ENCODE measurements at places on chromosomes 7 and 10.
A peak's percentile ranks its signal among the peaks of the same experiment; 100 is the strongest.

DNA sequence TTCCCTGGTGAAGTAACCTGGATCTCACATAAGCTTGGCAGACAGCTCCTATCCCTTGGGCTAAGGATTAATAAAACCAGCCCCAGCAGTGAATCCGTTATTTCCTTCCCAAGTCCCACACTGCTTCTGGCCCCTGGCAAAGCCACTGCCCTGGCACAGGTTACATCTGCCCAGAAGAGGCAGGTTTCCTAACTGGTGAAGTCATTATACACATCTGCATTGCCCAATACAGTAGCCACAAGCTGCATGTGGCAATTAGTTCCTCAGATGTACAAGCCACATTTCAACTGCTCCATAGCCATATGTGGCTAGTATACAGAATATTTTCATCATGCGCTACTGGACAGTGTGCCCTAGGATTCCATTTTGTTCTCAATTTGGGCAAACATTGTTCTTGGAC, 273.0 kb downstream of the GRM8 start:
- DNase-seq: no peak

DNA sequence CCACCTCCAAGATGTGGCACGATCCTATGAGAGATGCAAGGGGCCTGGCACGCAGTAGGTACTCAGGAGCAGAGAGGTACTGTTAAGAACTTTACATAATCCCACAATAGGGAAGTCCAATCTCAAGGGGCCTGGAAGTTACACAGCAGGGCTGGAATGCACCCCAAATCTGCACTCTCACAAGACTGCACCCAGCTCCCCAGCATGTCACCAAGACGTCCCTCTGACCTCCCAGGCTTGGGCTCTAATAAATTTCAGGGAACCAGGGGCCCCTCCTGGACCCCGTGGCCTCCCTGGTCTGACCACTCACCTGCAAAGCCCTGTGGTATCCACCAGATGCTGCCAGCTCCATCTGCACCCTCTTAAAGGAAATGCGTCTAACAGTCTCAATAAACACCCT, 94.9 kb downstream of the OAT start:
- DNase-seq: no peak

DNA sequence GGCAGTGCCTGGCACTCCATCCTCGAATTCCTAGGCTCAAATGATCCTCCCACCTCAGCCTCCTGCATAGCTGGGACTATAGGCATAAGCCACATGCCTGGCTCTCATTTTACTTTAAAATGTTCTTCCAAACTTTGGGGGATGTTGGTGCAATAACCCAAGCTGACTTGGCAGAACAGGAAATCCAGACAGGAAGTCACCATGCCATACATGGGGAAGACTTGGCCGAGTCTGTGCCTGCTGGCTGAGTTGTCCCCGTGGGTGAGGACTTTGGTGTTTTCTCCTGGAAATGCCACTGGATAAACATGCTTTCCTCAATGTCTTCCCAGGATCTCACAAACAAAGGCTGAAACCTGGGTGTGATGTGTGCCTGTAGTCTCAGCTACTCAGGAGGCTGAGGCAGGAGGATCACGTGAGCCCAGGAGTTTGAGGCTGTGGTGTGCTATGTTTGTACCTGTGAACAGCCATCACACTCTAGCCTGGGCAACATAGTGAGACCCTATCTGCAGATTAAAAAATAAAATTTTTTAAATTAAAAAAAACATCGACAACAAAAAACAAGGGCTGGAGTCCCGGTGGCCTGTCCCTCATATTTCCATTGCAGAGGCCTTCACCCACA, 19.8 kb downstream of the HKDC1 start:
- no peak for DNase-seq

GRCh38 chr10:63583909-63584724, 62.9 kb downstream of the REEP3 start:
- DNase-seq: no peak

DNA sequence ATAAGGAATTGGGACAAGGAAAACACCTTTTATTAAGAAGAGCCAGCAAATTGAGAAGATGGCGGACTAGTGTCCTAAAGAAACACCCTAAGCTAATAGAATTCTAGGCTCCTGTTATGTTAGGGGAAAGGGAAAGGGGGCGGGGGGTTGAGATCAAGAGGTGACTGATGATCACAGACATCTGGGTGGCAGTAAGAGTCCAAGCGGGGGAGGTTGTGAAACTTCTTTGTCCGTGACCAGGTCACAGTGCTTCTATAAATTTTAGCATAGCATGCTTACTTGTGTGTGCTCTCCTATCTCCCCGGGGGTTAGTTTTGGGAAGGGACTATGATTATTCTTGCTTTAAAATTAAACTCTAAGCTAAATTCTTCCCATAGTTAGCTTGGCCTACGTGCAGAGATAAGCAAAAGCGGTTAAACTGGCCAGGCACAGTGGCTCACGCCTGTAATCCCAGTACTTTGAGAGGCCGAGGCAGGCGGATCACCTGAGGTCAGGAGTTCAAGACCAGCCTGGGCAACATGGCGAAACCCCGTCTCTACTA, 262.1 kb downstream of the SKIDA1 start:
- no peak for DNase-seq

DNA sequence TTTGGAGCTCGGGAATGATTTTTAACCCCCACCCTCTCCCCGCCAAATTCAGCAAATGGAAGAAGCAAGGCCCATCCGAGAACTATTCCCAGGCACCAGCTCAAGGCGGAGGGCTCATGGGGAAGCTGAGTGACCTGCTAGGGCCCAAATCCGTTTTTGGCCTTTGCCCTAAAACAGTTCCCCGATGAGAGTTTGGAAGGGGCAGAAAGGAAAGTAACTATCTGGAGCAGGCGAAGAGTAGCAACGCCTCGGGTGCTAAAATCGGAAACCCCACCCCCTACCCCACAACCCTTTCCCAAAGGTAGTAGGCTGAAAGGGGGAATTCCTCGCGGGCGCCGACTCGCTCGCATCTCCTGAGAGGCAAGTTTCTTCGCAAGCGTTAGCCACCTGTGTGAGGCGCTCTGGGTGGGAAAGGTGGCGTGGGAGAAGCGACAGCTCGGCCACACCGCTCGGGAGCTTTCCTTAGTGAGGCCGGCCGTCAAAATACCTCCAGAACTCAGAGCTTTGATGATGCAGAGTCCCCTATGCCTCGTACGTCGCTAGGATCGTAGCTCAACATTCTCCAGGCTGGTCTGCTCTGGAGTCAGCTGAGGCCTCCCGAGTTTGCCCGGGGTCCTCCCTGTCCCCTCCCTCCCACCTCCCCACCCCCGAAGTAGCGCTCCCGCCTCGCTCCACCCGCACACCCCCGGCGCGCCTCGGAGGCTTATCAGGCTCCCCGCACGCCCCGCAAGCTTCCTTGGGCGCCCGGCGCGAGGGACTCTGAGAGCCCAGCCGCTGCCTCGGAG, 642 bp upstream of the PRKG1 start:
- peak; percentile 54 for DNase-seq

- no peak for DNase-seq
Observed at GRCh38 chr7:150567871-150568301, 696 bp downstream of the GIMAP4 start.

DNA sequence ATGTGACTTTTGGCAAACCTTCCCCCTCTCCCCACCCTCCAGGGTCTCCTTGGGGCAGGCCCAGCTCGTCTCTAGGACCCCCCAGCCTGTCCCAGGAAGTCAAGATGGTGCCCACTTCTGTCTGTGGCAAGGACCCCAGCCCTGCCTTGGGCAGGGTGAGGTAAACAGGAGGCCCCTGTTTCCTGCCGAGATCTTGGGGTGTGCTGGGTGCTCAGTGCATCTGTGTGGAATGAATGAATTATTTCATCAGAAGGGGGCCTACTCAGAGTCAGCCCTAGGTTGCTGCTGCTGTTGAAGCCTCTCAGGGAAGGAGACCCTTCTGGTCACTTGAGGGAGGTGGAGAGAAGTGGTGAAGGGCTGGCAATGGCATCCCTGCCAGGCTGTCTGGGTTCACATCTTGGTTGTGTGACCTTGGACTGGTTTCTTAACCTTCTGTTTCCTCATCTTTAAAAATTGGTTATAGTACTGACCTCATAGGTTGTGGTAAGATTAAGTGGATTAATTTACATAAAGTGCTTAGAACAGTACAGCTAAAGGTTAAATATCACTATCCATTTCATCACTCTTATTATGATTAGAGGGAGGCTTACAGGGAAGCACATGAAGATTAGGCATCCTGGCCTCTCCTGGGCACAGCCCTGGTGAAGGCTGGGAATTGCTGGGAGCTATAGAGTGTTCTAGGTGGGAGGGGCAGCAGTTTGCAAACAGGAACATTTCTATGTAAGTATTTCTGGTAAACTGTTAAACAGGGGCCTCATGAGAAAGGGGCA, 67.7 kb downstream of the ZMIZ1 start:
- DNase-seq: no peak

- DNase-seq: no peak
Observed at GRCh38 chr7:106039486-106040060, 72.5 kb downstream of the SYPL1 start.

GRCh38 chr10:4977025-4977424, 13.8 kb downstream of the AKR1C1 start:
- no peak for DNase-seq

- DNase-seq: peak; percentile 92
Observed at GRCh38 chr7:129433847-129434674, at the start of gene STRIP2. STRIP2 (plus strand) TSS chr7:129434432; CDS start chr7:129434473, 41 bp downstream.

DNA sequence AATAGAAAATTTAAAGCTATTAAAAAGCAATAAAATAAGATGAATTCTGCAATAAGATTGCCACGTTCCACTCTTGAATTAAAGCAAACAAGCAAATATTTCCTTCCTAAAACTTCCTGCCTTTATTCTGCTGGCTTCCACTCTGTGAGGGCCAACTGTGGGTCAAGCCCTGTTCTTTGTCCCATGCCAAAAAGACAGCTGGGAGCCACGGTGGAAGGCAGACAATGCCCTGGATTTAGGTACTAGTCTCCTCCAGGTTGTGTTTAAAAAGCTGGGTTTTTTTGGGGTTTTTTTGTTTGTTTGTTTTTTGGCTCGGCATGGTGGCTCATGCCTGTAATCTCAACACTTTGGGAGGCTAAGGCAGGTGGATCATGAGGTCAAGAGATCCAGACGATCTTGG, 39.1 kb downstream of the LRRTM3 start:
- DNase-seq: no peak

DNA sequence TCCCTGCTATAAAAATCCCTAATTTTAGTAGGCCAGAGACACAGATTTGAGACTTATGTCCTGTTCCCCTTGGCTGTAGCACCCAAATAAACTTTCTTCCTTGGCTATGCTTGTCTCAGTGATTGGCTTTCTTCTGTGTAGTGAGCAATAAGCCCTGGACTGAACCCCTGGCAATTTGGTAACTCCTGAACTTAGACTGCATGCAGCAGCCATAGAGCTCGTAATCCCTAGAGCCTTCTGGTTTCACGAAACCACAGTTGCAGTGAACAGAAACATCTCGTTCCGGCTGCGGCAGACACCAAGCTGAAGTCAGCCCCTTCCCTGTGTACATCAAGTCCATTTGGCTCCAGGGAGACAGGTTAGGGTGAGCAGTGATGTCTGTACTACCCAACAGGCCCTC, 172.2 kb downstream of the LYZL1 start:
- DNase-seq: no peak

DNA sequence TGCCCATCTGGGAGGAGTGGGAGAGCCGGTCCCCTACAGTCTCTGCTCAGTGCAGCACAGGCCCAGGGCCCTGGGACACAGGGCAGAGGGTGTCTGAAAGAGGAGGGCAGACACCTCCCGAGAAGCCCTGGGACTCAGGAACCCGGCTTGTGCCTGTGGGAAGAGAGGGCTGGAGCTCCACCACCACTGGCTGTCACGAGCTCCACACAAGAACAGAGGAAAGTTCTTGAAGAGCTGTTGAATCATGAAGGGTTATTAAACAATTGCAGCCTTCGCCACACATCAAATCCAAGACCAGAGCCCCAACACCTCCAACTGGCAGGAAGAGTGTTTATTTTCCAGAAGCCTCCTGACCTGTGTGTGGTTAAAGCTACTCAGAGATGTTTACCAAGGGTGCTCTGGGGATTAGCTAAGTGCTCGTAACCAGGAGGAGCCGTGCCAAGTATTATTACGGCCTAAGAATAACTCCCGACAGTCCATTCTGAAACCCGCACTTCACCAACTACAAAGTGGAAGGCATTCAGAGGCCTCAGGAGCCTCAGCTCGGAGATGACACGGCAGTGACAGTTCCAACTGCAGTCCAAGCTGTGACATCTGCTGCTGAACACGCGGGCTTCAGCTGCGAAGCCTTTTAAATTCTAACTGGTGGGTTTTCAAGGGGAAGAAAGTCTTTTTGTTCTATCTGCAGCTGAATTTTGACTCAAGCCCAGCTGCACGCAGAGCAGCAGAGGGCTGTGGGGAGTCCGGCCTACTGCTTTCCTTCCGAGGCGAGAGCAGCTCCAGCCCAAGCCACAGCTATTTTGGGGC, 75.1 kb downstream of the MAD1L1 start:
- DNase-seq: peak; percentile 57

- no peak for DNase-seq
Observed at GRCh38 chr10:122754491-122755235, 55.0 kb upstream of the C10orf120 start.

GRCh38 chr7:32115831-32116230, 45.6 kb upstream of the PDE1C start:
- no peak for DNase-seq

- peak; percentile 73 for DNase-seq
Observed at GRCh38 chr10:116274064-116274904, 1.3 kb upstream of the GFRA1 start.

DNA sequence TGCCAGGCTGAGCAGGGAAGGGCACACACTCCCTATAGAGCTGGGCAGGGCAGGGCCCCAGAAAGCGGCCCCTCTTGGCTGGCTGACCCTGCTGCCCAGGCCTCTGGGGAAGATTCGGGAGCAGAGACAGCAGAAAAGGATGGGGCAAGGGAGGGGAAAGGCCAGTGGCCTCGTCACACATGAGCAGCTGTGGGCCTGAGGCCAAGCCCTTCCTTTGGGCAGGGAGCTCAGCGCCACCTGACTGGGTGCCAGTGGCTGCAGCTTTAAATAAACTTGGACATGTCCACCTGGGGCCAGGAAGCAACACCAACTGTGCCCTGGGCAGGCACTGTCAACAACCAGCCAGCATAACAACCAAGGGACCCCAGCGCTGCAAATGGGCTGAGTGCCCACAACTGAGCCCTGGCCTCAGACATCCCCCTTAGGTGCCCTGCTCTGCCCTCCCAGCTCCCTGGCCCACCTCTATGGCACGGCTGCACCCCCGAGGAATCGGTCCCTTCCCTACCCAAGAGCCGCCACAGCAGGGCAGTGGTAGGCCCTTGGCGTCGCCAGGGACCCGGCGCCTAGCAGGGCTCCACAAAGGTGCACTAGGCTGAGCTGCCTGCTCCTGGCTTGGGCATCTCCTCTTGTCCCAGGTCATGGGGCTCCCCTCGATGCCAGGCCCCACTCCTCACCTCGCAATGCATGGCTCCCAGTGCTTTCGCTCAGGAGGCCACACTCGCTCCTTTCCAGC, 2.6 kb downstream of the CAMK2B start:
- no peak for DNase-seq

Measured in hindlimb muscle (tissue), 1 donor.